T-helper 1 cell treated with Interleukin-12 subunit alpha and Interleukin-12 subunit beta and Interleukin-4 antibody, amounts not matched to agents 30 ng/mL and 1 ng/mL, for 36 hours (primary cell): ENCODE measurements at places on chromosomes 7 and 10. TPM values are rescaled to one million over a fixed set of nuclear protein-coding genes. Genes with fewer than 3 reads are reported as not detected.

Gene AKR1C8
- total RNA-seq: 1.4 and 1.9 TPM in 2 replicates

Gene EN2
- total RNA-seq: not detected in 2 replicates

Gene MEST
- 1.2 and 1.4 TPM in 2 replicates for total RNA-seq

Gene EBLN1
- not detected in 2 replicates for total RNA-seq

Gene TRIM4
- total RNA-seq: 29.2 and 29.7 TPM in 2 replicates

Gene APBB1IP
- 59.3 and 61.3 TPM in 2 replicates for total RNA-seq

Gene OSBPL3
- 73.2 and 74.0 TPM in 2 replicates for total RNA-seq

Gene COL17A1
- not detected in 2 replicates for total RNA-seq

Gene SLC26A5
- total RNA-seq: not detected in 2 replicates

Gene SYT15B
- 0.17 and 0.39 TPM in 2 replicates for total RNA-seq

Gene BEND7
- total RNA-seq: not detected in 2 replicates

Gene EPDR1
- not detected in 2 replicates for total RNA-seq

Gene UNCX
- total RNA-seq: not detected in 2 replicates

Gene MTERF1
- total RNA-seq: 18.4 and 20.3 TPM in 2 replicates

Gene LIPK
- total RNA-seq: not detected in 2 replicates

Gene ATOH7
- total RNA-seq: not detected in 2 replicates

Gene RBM20
- 0.02 and 0.27 TPM in 2 replicates for total RNA-seq

Gene TES
- 104 and 107 TPM in 2 replicates for total RNA-seq

Gene VPS37D
- 0.15 and 0.27 TPM in 2 replicates for total RNA-seq

Gene TMEM225B
- 1.4 and 1.6 TPM in 2 replicates for total RNA-seq

Gene PEX1
- 19.0 and 19.1 TPM in 2 replicates for total RNA-seq

Gene EPHB6
- 6.4 and 7.8 TPM in 2 replicates for total RNA-seq

Gene AS3MT
- total RNA-seq: 0.12 TPM in 1 of 2 replicates, not detected in the other

Gene GSTO2
- total RNA-seq: 1.2 and 1.4 TPM in 2 replicates

Gene CAV1
- total RNA-seq: 0.12 and 0.29 TPM in 2 replicates

Gene TUBB8
- total RNA-seq: not detected in 2 replicates

Gene ZNF853
- 0.07 and 0.27 TPM in 2 replicates for total RNA-seq

Gene ST8SIA6
- 0.34 and 1.1 TPM in 2 replicates for total RNA-seq

Gene HOXA2
- not detected in 2 replicates for total RNA-seq

Gene FAM13C
- total RNA-seq: not detected in 2 replicates

Gene VSTM4
- 0.07 and 0.10 TPM in 2 replicates for total RNA-seq

Gene MALRD1
- not detected in 2 replicates for total RNA-seq

Gene CH25H
- total RNA-seq: not detected in 2 replicates

Gene CASP7
- 44.9 and 49.1 TPM in 2 replicates for total RNA-seq

Gene CFAP69
- not detected in 2 replicates for total RNA-seq

Gene OR2A1
- not detected in 2 replicates for total RNA-seq

Gene COA1
- total RNA-seq: 57.6 and 60.0 TPM in 2 replicates

Gene TEX47
- total RNA-seq: not detected in 2 replicates

Gene LIPF
- not detected in 2 replicates for total RNA-seq

Gene PILRA
- 11.7 and 11.8 TPM in 2 replicates for total RNA-seq

Gene DYDC1
- not detected in 2 replicates for total RNA-seq

Gene FAM237B
- not detected in 2 replicates for total RNA-seq

Gene C10orf62
- total RNA-seq: not detected in 2 replicates

Gene NEUROD6
- total RNA-seq: not detected in 2 replicates

Gene CYP2C19
- total RNA-seq: not detected in 2 replicates

Gene ADAM22
- total RNA-seq: 1.2 TPM in 2 replicates

Gene FFAR4
- not detected in 2 replicates for total RNA-seq

Gene SPAM1
- total RNA-seq: not detected in 2 replicates

Gene CPVL
- 0.27 and 0.86 TPM in 2 replicates for total RNA-seq
